ENCODE measurements at places on chromosomes 1 and 21. TPM values are rescaled to one million over a fixed set of nuclear protein-coding genes. Genes with fewer than 3 reads are reported as not detected.

LIPI gene
- polyA plus RNA-seq = not detected

DMRTA2 gene
- polyA plus RNA-seq = 0.07 TPM

VAMP3 gene
- polyA plus RNA-seq = 52.0 TPM

TEX38 gene
- not detected for polyA plus RNA-seq

RAB3B gene
- polyA plus RNA-seq = 4.9 TPM

IFFO2 gene
- polyA plus RNA-seq = 5.9 TPM

MPZ gene
- polyA plus RNA-seq = 7.9 TPM

H6PD gene
- polyA plus RNA-seq = 28.8 TPM

CRTC2 gene
- polyA plus RNA-seq = 75.0 TPM

URB2 gene
- 4.6 TPM for polyA plus RNA-seq

GRCh38 chr1:160704250-160704649 lies 7.4 kb downstream of the CD48 start:
- no peaks in the 10 kb centered on the region for H3K4me1 ChIP-seq
- no peaks in the 10 kb centered on the region for H3K27me3 ChIP-seq
- H3K4me3 ChIP-seq = no peak overlapping the region
- peak; percentile 18 for DNase-seq

DNA sequence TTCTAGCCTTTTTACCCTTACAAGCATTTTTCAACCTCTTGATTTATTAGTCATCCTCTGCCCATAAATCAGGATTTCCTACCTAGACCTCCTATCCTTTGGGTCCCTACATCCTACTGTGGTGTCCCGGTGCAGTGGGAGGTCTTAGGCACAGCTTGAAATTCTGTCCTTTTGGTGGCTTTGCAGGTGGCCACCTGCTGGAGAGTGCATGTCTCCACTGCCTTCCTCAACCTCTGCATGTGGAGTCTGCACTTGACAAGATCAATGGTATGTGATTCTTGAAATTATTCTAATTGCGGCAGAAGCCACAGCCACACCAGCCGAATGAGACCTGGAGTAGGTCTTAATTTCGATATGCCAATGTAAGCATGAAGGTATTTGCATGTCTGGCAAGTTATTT lies 11.4 kb upstream of the KCNA3 start:
- H3K27me3 ChIP-seq = no peaks in the 10 kb centered on the region

GRCh38 chr1:223210788-223211120 lies 67.7 kb upstream of the TLR5 start:
- H3K27me3 ChIP-seq = no peaks in the 10 kb centered on the region
- H3K4me1 ChIP-seq = no peaks in the 10 kb centered on the region
- no peak overlapping the region for H3K27ac ChIP-seq

DNA sequence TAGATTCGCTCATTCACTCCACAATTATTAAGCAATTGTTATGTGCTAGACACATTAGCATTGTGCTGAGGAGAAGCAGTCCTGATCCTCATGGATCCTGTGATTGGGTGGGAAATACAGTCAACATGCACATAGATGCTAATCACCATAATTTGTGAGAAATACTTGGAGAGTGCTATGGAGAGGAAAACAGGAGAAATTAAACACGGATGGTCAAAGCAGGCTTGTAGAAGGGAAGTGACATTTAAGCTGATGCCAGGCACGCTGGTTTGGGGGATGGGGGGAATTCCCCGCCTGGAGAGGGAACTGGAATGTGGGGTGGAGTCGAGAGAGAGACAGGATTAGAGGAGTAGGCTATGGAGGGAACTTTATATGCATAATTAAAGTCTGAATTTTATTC lies 52.2 kb upstream of the L1TD1 start:
- no peaks in the 10 kb centered on the region for H3K27me3 ChIP-seq
- no peak overlapping the region for H3K27ac ChIP-seq
- no peak for DNase-seq
- no peak overlapping the region for H3K4me3 ChIP-seq
- H3K4me1 ChIP-seq = no peaks in the 10 kb centered on the region

GRCh38 chr1:118104951-118105350 lies 80.1 kb downstream of the SPAG17 start:
- no peaks in the 10 kb centered on the region for H3K4me1 ChIP-seq
- H3K27ac ChIP-seq = no peak overlapping the region
- no peak overlapping the region for H3K4me3 ChIP-seq
- DNase-seq = no peak
- no peaks in the 10 kb centered on the region for H3K27me3 ChIP-seq

- no peaks in the 10 kb centered on the region for H3K4me1 ChIP-seq
- H3K36me3 ChIP-seq = no peaks in the 10 kb centered on the region
- no peak for DNase-seq
- H3K4me3 ChIP-seq = no peak overlapping the region
- no peak overlapping the region for H3K27ac ChIP-seq
Measured at GRCh38 chr1:62977366-62977765, 193.4 kb downstream of the ATG4C start.

DNA sequence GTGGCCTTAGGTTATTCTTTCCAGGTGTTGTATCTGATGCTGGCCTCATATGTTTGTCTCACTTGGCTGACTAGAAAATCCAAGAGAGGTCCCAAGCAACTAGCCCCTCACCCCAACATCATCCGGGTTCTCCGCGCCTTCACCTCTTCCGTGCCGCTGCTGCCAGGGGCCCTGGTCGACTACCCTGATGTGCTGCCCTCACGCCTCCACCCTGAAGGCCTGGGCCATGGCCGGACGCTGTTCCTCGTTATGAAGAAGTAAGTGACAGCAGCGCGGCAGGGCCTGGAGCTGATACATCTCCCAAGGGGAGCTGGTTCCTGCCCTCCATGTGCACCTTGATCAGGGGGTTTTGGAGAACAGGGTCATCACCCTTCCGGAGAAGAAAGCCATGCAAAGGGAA lies 11.2 kb downstream of the PINK1 start:
- no peaks in the 10 kb centered on the region for H3K36me3 ChIP-seq
- H3K4me3 ChIP-seq = no peak overlapping the region
- DNase-seq = no peak

Data from adrenal gland (tissue), 19 donors.